ENCODE measurements at places on chromosomes 3 and 15.

DNA sequence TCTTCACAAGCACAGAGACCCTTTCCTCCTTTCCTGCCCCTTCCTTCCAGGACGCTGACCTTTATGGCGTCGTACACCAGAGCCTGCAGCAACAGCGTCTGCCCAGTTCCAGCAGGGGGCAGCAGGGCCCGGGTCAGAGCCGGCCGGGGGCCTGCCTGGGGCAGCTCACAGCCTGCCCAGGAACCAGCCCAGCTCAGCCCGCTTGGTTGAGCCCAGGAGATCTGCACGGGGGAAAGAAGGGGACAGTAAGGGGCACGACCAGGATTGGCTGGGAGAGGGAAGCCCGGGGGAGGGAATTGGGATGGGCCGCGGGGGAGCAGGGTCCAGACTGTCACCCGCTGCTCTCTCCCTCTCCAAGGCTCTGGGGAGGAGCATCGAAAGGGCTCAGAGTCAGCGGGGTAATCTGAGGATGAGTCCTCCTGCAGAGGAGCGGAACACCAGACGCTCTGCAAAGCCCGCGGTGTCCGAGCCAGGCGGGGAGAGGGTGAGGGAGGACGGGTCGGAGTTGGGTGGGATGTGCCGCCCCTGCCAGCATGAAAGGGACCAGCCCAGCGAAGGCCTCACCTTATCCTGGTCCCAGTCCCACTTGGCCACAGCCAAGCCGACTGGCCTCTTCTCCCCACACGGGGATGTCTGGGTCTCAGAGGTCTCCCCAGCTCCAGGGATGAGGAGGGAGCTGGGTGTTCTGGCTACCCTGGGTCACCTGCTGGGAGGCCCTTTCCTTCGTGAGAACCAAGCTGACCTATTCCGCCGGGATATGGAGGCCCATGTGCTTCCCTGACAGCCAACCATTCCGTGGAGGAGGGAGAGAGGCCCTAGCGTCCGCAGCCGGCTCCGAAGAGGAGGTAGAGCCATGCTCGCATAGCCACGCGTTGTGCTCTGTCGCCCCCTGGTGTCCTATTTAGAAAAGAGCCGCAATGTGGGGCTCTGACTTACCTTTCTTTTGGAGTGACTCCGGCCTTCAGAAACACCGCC, 7.4 kb upstream of the IGDCC3 start:
- peak; percentile 82 for DNase-seq

- DNase-seq: no peak
Observed at GRCh38 chr3:129952556-129953355, 21.8 kb upstream of the TRH start.

GRCh38 chr3:175670557-175670956, 811.4 kb downstream of the NAALADL2 start:
- DNase-seq: peak; percentile 12

- no peak for DNase-seq
Observed at GRCh38 chr3:6512172-6512800, 348.6 kb upstream of the GRM7 start.

DNA sequence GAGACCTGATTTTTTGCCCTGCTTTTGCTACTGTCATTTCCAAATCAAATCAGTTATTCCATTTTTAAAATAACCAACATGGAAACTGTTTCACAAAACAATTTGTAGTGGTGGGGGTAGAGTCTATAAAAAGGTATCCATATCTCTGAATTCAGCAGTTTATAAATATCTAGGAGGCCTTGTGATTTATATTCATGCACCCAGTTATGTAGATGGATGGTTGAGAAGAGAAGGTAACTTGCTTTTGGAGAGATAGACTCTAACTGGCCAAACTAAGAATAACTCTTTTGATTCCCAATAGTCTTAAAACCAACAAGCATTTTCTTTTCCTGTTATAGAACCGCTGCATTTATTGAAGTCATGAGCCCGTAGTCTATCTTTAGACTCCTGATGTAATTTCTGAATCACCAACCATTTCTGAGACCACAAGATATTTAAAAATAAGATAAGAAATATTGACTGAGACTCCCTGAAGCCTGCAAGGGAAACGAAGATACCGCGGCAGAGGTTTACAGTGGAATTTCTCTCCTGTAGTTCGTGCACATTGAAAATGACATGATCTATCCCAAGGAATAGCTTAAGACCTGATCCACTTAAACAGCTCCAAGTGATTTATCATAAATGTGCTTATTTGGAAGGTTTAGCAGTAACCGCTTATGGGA, 68.5 kb downstream of the SAMMSON start:
- DNase-seq: peak; percentile 50

DNA sequence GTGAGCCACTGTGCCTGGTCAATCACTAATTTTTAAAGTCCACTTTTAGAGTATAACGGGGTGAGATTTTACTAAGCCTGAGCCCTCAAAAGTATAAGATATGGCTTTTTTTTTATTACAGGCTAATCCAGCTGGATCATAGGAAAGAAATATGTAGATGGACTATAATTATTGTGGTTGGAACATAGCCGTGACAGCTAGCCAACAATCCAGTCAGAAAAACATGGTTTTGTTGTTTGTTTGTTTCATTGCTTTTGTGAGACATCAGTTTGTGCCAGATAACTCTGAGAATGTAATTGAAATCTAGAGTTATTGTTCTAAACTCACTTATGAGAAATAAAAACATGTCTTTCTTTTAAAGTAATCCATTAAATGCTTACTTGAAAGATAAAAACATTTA, 37.3 kb upstream of the ATOSA start:
- no peak for DNase-seq

DNA sequence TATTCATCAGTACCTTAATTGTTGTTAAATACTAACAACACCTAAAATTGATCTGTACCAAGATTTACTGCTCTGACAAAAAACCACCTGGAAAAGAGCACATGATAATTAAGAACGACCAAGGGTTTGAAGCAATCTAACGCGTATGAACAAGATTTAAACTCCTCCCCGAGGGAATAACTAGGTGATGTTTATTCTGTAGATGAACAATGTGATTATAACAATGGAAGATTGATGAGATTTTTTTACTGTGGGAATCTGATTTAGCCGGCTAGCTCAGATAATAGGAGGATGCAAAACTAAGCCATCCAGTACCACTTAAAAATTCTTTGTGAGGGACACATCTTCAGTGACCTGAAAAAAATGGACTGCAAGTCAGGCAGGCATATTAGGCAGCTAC, 222.1 kb downstream of the FHIT start:
- no peak for DNase-seq

DNA sequence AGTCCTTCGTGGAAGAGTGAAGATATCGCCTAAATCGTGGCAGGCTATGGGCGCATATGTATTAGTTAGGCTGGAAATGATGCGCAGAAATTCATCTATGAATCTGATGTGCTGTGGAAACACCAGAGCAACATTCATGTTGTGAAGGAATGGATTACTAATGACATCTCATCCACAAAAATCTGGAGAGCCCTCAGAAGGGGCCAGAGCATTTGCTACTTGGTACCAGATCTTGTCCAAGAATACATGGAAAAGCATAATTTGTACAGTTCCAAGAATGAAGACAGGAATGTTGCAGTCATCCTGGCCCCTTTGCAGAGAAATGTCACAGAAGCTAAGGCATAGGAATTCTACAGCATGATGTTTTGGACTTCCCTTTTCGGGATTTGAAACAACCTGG, 38.4 kb upstream of the FOXB1 start:
- no peak for DNase-seq

DNA sequence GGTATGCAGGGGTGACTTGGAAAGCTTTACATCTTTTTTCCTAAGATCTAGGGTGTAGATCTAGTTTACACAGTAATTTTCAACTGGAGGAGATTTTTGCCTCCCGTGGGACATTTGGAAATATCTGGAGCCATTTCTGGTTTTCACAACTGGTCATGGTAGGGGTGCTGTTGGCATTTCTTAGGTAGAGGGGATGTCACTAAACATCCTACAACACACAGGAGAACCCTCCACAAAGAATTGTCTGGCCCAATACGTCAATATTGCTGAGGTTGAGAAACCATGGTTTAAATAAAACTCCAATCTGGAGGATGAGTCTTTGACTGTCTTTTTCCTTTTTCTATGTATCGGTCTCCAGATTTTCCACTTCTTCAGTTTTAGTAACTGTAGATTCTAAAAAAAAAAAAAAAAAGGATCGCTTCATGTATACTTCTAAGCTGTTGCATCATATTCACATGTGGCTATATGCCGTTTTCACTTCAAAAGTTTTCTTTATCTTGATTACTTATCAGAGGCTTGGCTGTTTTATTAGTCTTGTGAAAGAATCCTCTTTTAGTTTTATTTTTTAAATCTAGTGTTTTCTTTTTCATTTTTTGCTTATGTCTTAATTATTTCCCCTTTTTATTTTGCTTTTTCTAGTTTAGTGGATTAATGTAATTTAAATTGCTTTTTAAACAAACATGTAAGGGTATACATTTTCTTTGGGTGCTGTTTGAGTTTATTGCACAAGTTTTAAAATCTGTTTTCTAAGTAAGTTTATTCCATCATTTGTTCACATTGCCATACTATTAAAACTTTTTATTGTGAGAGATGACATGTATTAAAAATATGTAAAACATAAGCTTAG, 21.2 kb downstream of the UBE2Q2 start:
- DNase-seq: no peak

DNA sequence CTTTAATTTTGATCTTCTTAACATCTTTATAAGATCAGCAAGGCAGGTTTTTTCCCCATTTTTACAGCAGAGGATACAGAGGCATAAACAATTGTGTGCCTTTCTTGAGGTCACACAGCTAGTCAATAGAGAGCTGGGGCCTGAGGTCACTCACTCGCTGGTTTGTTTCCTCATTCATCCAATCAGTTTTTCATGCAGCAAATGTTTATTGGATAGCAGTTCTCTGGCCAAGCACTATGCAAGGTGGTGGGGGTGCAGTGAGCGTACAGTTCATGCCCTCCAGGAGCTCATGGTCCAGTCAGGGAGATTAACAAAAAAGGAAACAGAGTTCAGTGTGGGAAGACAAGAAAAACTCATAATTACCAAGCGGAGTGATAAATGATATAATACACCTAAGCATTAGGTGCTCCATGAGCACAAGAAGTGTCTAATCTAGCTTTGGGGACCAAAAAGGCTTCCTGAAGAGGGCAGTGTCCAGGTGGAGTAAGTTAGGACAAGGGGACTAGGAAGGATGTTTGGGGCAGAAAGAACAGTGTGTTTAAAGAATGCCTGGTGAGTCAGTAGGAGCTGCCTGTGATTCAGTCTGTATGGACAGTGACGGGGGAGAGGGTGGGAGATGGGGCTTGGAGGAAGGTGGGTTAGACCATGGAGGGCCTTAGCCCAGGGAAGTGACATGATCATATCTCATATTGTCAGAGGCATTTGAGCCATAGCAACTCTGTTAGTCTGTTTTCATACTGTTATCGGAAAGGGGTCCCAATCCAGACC, 29.3 kb downstream of the MAP2K5 start:
- peak; percentile 5 for DNase-seq

DNA sequence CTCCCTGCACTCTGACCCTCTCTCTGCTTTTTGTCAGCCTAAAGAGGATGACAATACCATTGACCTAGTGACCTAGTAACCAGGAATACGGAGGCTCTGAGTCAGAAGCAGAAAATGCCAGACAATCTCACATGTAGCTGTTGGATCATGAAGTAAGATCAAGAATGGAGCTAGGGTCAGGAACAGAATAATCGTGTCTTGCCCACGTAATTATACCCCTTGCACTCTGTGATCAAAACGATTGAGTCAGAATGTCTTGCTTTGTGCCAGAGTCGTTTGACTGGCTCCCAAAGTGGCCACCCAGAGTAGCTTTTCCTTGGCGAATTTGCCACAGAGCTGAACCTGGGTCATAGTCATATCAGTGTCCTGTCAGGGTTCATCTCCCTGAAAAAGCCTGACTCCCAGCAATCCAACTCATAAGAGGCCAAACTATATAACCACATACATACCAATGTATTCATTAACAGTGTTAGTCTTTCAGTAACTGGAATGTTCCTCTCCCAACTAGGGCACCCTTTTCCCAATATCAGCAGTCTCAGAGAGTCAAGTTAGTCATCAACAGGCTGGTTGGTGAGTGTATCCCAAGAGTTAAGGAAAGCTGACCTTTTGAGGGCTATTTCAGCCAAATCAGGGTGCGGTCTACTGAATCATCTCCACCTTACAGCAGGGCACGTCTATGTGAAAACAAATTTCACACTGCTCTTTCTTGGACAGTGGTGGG, 5.0 kb upstream of the CDV3 start:
- peak; percentile 80 for DNase-seq

GRCh38 chr15:77032052-77032646, 37.2 kb downstream of the PSTPIP1 start:
- DNase-seq: no peak

DNA sequence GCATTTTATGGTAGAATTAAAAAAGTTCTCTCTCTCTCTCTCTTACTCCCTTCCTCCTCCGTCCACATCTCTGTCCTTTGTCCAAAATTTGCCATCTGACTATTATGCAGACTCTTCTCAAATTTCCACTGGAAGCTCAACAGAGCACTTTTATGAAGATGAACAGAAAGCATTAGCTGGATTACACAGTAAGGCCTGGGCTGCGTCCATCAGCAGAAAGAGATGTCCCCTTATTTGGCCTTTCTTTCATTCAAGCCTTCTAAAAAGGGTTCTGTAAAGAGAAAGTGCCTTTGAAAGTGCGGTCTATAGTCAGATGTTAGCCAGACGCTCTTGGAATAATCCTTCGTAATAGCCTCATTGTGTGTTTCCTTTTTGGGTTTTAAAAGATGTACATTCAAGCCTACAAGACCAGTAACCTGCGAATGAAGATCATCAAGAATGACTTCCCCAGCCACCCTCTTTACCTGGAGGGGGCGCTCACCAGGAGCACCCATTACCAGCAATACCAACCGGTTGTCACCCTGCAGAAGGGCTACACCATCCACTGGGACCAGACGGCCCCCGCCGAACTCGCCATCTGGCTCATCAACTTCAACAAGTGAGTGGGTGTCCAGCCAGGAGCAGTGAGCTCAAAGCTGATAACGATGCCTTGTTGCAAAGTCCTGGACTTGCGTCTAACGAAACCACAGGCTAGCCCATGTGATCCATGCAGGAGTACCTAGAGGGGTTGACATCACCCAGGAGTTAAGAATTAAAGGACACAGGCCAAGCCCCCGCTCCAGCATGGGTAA, 53.1 kb downstream of the MESD start:
- no peak for DNase-seq

GRCh38 chr15:52683580-52683979, 4.4 kb upstream of the ATOSA start:
- no peak for DNase-seq

DNA sequence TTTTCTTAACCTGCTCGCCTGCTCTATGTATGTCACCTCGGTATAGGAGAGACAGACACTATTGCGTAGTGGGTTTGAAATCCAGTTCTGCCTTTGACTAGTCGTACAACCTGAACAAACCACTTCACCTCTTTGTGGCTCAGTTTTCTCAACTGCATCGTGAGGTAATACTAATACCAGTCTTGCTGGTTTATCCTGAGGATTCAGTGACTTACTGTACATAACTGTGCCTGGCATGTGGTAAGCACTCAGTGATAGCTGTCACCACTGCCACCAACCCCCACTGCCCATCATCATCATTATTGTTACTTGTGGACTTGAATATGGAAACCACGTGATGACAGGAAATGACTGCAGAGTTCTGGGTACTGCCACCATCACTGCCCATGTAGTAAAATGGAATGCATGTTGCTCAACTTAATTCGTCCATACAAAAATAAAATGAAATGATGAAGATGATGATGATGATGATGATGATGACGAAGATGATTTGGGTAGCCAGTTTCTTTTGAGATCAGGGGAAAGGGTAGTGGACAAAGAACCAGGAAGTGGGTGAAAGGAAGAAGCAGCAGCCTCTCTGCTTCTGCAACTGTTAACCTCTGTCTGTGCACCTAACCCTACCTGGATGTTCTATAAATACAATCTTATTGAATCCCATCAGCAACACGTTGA, 228.1 kb downstream of the FEZF2 start:
- no peak for DNase-seq

GRCh38 chr15:92366381-92366780, 27.3 kb upstream of the ST8SIA2 start:
- DNase-seq: no peak

Measured in fibroblast of upper back skin (primary cell).